Upper lobe of right lung (tissue), 1 donor: ENCODE measurements at places on chromosomes 6 and 20.

DNA sequence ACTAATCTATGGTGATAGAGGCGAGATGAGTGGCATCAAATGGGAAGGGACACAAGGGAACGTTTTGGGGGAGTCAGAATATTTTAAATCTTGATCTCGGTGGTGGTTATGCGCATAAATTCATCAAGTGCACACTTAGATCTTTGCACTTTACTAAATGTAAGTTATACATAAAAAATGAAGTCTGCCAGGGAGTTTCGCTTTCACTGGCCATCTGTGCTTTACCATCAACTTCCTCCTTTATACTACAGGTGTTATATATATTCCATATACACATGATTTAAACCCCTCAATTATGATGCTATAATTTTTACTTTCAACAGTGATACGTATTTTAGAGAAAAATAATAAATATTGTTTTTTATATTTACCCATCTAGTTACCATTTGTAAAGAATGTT is 97.6 kb upstream of the AKIRIN2 start:
- DNase-seq = no peak

- peak; percentile 13 for DNase-seq
Observed at GRCh38 chr20:25066386-25066785, 8.4 kb upstream of the ACSS1 start.

DNA sequence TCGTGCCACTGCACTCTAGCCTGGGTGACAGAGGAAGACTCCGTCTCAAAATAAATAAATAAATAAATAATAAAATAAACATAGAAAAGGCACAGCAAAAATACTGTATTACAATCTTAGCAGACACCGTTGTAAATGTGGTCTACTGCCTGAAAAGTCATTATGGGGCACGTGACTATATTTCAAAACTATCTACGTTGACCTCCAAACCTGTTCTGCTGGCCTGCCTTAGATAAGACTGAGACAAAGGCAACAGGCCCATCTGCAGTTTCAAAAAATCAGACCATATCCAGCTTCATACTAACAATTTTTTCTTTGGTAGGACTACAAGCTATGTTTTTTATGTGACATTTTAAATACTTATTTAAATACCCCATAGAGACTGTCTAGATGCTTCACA is 59.1 kb downstream of the AGPAT4 start:
- DNase-seq = no peak

DNA sequence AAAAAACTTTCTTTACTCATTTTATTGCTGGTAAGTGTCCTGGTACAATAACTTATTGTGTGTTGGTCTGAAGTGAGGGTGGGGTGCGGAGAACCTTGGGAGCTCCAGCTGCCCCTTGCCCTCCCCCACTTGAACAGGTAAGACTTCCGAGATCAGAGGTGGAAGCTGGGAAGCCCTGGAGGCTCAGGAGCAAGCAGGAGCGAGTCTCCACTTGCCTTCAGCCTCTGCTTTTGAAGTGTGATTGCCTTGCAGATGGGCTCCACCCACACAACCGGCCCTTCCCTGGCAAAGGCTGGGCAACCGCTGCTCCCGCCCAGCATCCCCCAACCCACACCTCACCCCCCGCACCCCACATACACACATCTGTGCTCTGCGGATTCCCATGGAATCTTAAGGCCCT is 179.6 kb downstream of the TFAP2C start:
- DNase-seq = no peak

GRCh38 chr6:97361286-97361685 is 78.3 kb upstream of the MMS22L start:
- no peak for DNase-seq

- no peak for DNase-seq
Observed at GRCh38 chr6:105753207-105753606, 332.9 kb upstream of the PRDM1 start.
